Uterine smooth muscle cell (primary cell): ENCODE measurements at places on chromosomes 1 and 21. TPM values are rescaled to one million over a fixed set of nuclear protein-coding genes. Genes with fewer than 3 reads are reported as not detected.

NBPF14 gene
- 47.0 and 62.9 TPM in 2 replicates for total RNA-seq

ETNK2 gene
- 7.9 and 10.0 TPM in 2 replicates for total RNA-seq

CCSAP gene
- 8.2 and 12.7 TPM in 2 replicates for total RNA-seq

CLCNKA gene
- total RNA-seq, result not detected in 2 replicates

FAM72C gene
- total RNA-seq, result 0.25 and 2.0 TPM in 2 replicates
